ENCODE measurements at places on chromosomes 16 and 17.

GRCh38 chr16:51579652-51580360, 428.7 kb upstream of the SALL1 start:
- no peak for DNase-seq

DNA sequence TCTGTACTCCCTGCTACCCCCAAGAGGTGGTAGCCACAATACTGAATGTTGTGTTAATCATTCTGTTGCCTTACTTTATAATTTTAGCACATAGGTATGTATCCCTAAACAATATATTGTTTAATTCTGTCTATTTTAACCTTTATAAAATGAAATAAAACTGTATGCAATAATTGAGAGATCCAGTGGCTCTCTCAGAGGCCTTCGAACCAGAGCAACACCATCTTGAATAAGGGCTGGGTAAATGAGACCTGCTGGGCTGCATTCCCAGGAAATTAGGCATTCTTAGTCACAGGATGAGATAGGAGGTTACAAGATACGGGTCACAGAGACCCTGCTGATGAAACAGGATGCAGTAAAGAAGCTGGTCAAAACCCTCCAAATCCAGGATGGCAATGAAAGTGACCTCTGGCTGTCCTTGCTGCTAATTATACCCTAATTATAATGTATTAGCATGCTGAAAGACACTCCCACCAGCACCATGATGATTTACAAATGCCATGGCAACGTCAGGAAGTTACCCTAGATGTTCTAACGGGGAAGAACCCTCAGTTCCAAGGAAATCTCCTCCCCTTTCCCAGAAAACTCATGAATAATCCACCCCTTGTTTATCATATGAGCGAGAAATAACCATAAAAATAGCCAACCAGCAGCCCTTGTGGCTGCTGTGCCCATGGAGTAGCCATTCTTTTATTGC, 2.0 kb upstream of the CANT1 start:
- DNase-seq, result no peak

DNA sequence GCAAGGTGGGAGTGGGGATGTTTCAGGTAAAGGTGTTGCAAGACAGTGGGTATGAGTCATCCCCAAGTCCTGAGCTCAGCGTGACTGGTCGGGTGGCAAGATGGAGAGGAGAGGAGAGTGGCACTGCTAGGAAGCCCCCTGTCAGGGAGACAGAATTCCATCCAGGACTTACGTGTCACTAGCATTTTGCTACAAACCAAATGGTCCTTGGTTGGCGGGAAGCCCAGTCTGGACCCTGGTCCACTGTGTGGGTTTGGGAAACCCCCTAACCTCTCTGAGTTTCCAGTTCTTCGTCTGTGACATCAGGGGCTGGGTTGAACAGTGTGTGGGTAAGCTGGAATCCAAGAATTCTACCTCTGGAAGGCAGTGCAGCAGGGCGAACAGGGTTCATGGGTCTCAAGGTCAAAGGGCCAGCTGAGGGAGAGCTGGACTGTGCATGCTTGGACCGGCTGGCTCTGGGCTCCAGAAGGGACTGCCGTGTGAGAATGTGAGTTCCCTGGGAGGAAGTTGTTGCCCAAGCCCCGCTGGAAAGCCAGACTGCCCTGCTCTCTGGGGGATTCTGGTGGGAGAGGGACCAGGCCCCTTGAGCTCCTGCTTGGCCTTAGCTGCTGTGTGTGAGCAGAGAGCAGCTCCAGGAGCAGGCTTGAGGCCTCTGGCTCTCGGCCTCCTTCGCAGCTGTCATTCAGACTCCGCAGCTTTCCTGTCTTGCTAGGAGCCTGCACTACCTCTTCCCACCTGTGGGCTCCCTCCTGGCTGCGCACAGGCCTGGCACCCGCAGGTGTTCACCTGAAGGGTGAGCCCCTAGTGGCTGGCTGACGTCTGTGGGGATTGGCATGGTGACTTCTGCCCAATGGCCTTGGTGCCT, 84.6 kb downstream of the NT5M start:
- DNase-seq, result no peak

GRCh38 chr17:69477204-69477902, 62.9 kb downstream of the MAP2K6 start:
- no peak for DNase-seq

DNA sequence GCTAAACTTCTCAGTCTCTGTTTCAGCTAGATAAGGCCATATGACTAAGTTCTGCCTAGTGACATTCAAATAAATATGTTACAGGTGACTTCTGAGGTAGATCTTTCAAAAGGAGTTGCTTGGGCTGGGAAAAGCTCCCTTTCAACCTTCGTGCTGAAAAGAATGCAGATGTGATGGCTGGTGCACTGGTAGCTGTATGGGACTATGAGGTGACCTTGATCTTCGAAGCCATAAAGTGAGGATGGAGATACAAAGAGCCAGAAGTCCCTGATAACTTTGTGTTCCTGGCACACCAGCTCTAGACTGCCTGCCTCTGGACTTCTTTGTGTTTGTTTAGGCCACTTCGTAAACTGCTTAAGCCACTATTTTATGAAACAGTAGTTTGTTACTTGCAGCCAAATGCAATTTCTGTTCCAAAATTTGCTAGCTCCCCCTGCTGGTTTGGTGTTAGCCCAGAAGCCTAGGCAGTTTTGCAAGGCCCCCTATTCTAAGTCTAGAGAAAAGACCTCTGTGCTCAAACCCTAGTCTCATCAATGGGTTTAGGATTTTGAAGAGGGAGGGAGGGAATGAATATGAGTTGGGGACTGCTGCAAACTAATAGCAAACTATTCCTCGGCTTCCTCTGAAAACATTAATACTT, 23.3 kb upstream of the ERCC4 start:
- no peak for DNase-seq

- DNase-seq, result no peak
Observed at GRCh38 chr17:77456271-77456950, 315.6 kb downstream of the SEC14L1 start.

DNA sequence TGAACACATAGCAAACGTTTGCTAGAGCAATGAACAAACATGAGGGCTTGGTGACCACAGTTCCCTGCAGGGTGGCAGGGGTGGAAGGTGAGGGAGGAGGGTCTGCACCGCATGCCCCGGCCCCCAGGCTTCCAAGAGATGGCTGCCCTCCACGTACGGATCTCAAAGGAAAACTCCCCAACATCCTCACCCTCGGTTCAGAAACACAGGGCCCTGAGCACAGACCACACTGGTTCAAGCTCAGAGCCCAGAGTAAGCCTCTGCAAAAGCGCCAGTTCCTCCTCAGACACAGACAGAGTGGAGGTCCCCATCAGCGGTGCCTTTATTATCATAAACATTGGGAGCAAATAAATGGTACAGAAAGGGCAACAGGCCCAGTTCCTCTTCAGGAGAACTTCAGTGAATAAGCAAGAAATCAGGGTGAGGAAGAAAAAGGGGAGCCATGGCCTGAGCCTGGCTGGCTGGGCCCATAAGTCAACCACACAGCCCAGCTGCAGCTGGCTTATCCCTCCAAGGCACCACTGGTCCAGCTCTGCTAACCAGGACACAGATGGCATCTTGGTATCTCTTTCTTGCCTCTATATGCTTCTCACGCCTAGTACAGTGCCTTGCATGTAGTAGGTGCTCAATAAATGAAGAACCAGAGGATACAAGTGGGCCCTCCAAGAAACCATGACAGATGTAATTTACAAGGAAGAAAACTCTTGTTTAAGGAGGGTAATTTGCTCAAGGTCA, 11.0 kb downstream of the MPO start:
- DNase-seq, result no peak

- no peak for DNase-seq
Observed at GRCh38 chr16:8660841-8661301, 13.5 kb upstream of the ABAT start.

Data from stimulated activated CD8-positive, alpha-beta memory T cell treated with anti-CD3 and anti-CD28 coated beads, Interleukin-7, amount 100 ng/mL, for 48 hours (primary cell).